ENCODE measurements at places on chromosomes 2 and 18. TPM values are rescaled to one million over a fixed set of nuclear protein-coding genes. Genes with fewer than 3 reads are reported as not detected.

The CTAGE1 gene
- total RNA-seq: not detected

The LIPG gene
- 8.6 TPM for total RNA-seq

The DCDC2C gene
- not detected for total RNA-seq

The ABCB11 gene
- total RNA-seq: not detected

The TUBA4B gene
- total RNA-seq: not detected

The GREB1 gene
- 0.60 TPM for total RNA-seq

The SLC38A11 gene
- total RNA-seq: 0.48 TPM

The ANO7 gene
- total RNA-seq: 0.12 TPM

The FNDC4 gene
- 8.5 TPM for total RNA-seq

- ATAC-seq: no peak
These were observed 22.5 kb downstream of the SRSF7 start for GRCh38 chr2:38728694-38729093.

- ATAC-seq: no peak
These were observed 91.3 kb downstream of the NBEAL1 start for GRCh38 chr2:203105996-203106395.

DNA sequence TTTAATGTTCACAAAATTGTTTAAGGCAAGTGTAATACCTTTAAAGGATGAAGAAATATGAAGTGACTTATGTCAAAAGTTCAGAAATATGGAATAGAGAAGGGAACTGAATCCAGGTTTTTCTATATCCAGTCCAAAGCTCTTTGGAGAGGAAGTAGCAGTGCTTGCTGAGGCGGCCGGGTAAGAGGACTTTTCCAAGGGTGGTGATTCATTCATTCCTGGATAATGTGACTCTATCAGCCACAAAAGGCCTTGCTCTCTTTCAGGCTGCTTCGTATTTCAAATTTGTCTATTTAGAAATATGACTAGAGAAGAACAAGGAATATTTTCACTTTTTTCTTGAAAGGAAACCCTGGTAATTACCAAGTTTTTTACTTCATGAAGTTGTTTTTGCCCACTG, 830.1 kb upstream of the ZEB2 start:
- ATAC-seq: no peak

- ATAC-seq: no peak
These were observed 300.0 kb upstream of the CHAC2 start for GRCh38 chr2:53467467-53468180.

- peak; percentile 15 for ATAC-seq
These were observed 332.4 kb upstream of the MYT1L start for GRCh38 chr2:2663401-2664036.

- peak; percentile 75 for ATAC-seq
These were observed 49.8 kb downstream of the SLC14A2 start for GRCh38 chr18:45664824-45665763.

DNA sequence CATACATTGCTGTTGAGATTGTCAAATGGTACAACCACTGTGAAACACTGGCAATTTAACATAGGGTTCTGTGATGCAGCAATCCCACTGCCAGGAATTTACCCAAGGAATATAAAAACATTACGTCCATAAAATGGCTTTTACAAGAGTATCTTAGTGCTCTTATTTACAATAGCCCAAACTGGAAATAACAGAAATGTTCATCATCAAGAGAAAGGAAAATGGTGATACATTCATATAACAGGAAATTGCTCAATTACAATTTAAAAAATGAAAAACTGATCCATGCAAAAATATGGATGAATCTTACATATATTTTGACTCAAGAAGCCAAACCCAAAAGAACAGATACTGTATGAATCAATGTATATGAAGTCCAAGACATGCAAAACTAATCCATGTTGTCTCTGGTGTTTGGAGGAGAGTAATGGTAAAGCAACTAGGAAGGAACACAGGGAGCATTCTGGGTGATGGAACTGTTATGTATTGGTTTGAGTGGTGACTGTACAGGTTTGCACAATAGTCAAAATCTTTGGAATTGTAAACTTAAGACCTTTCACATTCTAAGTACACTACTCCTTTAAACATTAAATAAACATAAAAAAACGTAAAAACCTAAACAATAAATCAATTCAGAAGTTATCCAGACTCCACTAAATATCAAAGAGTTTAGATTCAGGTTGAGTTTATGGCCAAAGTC, 104.8 kb upstream of the WDR75 start:
- no peak for ATAC-seq

DNA sequence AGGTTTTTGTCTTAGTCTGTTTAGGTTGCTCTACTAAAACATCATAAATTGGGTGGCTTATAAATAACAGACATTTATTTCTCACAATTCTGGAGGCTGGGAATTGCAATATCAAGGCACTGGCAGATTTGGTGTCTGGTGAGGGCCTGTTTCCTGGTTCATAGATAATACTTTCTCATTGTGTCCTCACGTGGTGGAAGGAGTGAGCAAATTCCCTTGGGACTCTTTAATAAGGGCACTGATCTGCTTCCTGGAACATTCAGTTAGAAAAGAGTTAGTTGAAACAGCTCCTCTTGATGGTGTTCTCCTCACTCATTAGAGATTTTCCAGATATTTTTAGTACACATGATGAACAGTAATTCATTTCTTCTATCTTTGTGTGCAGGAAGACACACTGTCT, 22.3 kb downstream of the COL4A3 start:
- ATAC-seq: no peak

DNA sequence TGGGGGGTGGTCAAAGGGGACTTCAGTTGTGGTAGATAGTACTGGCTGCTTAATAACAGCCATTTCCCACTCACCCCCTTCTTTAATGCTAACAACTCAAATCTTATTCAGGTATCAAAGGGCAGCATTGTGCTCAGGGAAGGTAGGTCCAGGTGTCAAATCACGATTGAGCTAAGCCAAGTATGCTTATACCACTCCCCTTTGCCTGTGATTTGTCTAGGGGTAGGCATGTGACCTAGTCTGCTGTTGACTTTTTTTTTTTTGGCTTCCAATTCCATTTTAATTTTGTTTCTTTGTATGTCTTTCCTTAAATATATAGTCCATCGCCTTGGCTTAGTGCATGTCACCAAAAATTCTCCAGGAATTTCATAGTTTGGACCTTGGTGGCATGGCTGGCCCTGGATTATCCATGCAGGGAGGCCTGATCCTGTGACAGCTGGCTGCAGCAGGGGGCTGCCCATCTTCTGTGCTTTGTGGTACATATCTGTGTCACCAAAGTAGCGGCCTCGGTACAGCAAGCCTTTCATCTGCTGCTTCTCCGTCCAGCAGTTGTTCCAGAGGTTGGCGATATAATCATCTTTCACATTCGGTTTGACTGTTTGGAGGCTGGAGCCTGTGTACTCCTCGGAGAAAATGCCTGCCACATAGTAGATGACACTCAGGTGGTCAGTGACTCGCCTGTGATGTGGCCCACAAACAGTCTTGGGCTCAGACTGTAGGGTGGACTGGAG, 68.1 kb upstream of the SPRED2 start:
- no peak for ATAC-seq

DNA sequence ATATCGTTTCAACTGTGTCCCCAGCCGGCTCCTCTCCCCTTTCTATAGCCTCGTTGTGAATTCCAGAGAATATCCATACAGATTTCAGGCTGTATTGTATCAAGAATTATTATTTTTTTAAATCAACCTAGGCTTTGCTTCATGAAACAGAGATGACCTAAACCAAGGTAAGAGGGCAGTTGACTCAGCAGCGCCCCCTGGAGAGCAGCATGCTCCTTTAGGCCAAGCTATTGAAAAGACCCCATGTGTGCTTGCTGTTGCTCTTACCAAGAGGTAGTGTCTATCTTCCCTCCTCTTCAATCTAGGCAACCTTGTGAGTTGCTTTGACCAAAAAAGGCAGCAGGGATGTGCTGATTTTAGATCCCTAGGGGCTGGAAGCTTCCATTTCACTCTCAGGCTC, 426.7 kb upstream of the SMIM21 start:
- no peak for ATAC-seq

DNA sequence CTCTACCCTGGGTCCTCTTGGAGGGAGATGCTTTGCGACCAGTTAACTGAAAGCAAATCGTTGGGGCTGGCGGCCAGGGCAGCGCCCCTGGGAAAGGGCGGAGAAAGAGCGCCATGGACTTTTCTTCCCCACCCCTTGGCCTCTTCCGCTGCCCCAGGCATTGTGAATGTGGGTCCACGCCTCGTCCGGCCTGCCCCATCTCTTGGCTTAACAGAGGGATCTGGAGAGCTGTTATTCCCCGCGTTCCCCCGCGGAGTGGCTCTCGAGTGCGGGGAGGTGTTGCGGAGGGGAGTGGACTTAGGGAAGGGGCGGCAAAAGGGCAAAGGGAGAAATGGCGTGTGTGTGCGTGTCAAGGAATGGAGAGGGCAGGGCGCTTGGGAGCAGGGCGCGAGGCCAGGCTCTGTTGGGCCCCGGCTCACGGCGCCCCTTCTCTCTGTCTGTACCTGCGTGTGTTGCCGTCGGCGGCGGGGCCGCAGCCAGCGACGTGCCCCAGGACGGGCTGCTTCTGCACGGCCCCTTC, 6.6 kb downstream of the EMX1 start:
- ATAC-seq: peak; percentile 14

GRCh38 chr2:20165677-20166509, 59.0 kb downstream of the SDC1 start:
- ATAC-seq: no peak

GRCh38 chr2:173957517-173957916, 7.7 kb downstream of the SP3 start:
- ATAC-seq: no peak

DNA sequence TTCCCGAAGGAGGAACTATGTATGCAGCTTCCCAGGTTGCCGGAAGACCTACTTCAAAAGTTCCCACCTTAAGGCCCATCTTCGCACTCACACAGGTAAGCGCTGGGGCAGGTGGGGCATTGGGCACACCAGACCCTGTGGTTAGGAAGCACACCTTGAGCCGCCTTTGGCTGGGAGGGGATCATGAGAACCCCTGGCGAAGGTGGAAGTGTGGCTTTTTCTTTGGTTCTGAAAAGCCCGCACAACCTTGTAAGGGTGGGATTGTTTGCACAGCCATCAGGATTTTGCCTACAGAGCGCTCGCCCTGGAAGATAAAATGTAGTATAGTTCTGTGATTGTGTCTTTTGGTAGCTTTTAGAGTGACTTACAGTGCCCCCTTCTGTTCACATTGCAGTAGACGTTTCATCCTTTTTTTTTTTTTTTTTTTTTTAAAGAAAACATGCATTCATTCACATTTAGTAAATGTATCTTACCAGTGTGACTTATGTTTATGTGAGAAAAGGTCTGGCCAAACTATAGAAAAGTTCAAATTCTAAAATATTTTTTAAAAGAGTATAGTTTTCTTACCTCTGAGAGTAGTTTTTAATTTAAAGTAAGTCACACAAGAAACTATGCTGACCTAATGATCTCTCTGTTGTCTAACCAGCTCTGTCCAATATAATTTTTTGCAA, 5.3 kb downstream of the KLF11 start:
- ATAC-seq: no peak

DNA sequence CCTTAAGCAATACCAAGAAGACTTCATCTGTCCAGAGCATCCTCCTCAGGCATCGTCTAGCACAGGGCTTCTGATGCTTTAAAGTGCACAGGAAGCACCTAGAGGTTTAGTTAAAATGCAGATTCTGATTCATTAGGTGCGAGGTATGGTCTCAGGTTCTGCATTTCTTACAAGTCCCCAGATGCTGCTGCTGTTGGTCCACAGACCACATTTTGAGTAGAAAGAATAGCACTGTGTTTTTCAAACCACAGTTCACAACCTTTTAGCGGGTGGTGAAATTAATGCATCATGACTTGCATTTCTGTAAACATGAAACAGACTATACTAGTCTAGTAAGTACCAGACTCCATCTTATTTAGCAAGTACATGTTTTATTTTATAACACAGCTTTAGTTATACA, 134.6 kb downstream of the TMEFF2 start:
- no peak for ATAC-seq

- no peak for ATAC-seq
These were observed 96.1 kb downstream of the PID1 start for GRCh38 chr2:229174794-229175496.

DNA sequence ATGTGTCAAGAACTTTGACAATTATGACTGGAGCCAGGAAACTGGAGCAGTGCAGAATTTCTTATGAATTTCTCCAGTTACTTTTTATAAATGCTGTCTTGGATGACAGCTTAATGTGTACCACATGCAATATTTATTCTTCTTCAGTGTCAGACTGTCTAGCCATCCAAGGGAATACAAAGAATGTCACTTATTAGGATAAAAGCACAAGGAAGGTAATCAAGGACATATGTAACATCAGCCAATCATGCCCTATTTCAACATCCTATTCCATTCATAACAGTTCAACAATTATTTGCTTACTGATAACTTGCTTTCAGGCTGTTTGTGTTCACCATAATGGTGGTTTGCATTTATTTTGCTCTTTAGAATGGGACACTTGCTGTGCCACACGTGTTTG, 139.8 kb downstream of the OLA1 start:
- ATAC-seq: no peak

DNA sequence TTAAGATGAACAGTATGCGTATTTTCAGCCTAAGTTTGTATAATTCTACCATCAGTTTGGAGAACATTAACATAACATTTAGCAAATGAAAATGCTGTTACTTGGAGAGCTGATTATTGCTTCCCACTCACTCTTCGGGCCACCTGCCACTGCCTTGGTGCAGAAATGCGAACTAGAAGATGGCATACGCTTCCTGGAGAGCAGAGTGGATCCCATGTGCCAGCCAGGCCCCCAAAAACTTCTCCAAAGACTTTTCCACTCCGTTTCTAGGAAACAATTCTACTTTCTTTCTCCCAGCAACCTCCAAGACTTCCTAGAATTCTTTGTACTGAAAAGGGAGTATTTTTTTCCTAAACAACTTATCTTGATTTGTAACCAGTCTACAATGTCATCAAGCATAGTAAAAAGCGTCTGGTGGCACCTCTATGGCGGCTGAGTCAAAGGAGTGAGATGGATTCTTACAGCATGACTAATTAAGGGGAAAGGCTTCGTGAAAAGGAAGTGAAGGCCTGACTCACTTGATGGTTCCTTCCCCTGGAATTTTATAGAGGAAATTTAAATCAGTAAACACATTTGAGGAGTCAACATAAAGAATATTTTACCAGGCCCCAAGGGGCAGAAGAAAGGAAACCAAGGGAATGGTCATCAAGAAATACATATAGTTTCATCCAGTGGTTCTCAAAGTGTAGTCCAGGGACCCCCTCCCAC, 36.6 kb downstream of the FEZ2 start:
- peak; percentile 95 for ATAC-seq

DNA sequence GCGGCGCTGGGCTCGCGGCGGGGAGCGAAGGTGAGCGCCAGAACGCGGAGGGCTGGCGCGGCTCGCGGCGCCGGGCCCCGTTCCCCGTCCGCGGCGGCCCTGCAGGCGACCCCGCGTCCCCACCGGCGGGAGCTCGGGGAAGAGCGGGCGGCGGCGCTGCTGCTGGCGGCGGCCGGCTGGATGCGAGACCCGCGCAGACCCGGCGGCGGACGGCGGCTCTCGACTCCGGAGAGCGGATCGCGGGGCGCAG, 213 bp downstream of the DOK6 start:
- ATAC-seq: no peak

DNA sequence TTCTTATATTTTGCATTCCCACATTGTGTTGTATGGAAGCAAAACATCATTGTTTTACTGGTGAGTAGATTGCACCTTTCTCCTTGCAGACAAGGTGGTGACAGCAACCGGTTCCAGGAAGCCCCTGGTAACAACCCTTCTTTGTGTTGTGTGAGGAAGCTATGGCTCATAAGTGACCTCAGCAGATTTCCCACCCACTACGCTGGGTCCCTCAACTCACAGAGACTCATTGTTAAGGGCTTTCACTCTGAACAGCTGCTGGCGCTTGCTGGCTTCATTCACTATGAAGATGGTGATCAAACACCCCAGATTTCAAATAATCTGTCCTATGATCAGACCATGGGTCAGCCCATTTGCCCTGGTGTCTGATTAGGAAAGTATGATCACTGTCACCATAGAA, 53.4 kb downstream of the WIPF1 start:
- no peak for ATAC-seq

Measured in esophagus mucosa (tissue), 1 donor.